ENCODE measurements at places on chromosomes 3 and 15. TPM values are rescaled to one million over a fixed set of nuclear protein-coding genes. Genes with fewer than 3 reads are reported as not detected.

DNA sequence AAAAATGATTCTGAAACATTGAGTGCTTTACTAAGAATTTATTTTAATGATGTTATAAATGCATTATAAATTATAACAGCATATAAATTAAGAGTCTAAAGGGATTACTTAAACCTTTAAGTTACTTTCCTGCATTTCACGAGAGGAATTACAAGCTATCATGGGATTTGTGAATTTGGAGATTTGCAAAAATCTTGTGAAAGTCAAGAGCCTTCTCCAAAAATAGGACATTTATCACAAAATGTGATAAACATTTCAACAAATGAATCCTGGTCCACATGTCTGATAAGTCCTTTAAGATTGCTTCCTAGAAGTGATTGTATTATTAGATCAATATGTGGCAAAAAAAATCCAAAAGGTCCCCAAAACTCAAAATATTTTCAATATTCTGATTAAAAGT is 154.5 kb downstream of the ATP8B4 start:
- no peak overlapping the region for H3K27ac ChIP-seq
- H3K4me3 ChIP-seq: no peak overlapping the region
- H3K4me1 ChIP-seq: no peaks in the 10 kb centered on the region
- H3K36me3 ChIP-seq: no peaks in the 10 kb centered on the region
- H3K27me3 ChIP-seq: no peaks in the 10 kb centered on the region

DNA sequence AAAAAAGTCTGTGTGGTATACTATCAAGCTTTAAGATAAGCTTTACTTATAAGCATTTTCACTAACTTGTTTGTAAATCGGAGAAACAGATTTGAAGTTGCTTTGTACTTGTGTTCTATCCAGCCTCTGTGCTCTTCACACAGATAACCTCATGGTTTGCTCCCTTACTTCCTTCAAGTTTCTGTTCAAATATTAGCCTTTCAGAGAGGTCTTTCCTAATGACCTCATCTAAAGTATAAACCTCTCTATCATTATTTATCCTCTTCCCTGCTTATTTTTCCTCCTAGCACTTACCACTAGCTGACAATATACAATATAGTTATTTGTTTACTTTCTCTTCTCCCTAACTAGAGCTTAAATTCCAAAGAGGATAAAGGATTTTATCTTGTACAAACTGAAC is 180.0 kb downstream of the CBLB start:
- no peaks in the 10 kb centered on the region for H3K27me3 ChIP-seq
- no peaks in the 10 kb centered on the region for H3K4me1 ChIP-seq
- no peak overlapping the region for H3K4me3 ChIP-seq
- no peak for DNase-seq

RTP3 gene
- total RNA-seq: not detected

DNA sequence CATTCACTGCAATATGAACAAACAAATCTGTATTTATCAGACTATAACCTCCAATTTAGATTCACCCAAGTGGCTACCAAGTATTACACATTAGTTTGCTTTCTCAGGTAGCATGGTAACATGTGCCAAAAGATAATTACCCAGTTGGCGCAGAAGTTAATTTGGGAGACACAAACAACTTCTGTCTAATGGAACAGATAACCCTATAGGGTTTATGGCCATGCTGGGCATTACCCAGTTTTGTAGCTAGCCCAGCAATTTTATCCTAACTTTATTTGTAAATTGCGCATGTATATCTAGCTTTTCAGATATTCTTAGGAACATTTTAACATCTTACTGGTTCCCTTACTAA is 780 bp downstream of the RPL22L1 start:
- H3K27ac ChIP-seq: peak overlapping the region; percentile 92
- H3K27me3 ChIP-seq: no peaks in the 10 kb centered on the region

DAPK2 gene
- total RNA-seq: 23.6 TPM

ZBED2 gene
- not detected for total RNA-seq

Data from breast epithelium (tissue), 4 donors.